Myometrial cell (primary cell): ENCODE measurements at places on chromosomes 2 and 18. TPM values are rescaled to one million over a fixed set of nuclear protein-coding genes. Genes with fewer than 3 reads are reported as not detected.

The LIMS3 gene
- total RNA-seq = 1.6 and 10.1 TPM in 2 replicates

The IL1F10 gene
- total RNA-seq = not detected in 2 replicates

The ACVR1C gene
- total RNA-seq = not detected in 2 replicates

The RIT2 gene
- not detected in 2 replicates for total RNA-seq

The ICOS gene
- total RNA-seq = not detected in 2 replicates

The FAM110C gene
- not detected in 2 replicates for total RNA-seq

The TLX2 gene
- total RNA-seq = not detected in 2 replicates

The IDH1 gene
- total RNA-seq = 211 and 239 TPM in 2 replicates

The SERPINB13 gene
- total RNA-seq = not detected in 2 replicates

The TRAK2 gene
- total RNA-seq = 37.8 and 40.1 TPM in 2 replicates

The IL36G gene
- not detected in 2 replicates for total RNA-seq

The MARCO gene
- total RNA-seq = not detected in 2 replicates

The IHH gene
- total RNA-seq = not detected in 2 replicates

The NT5C1B gene
- not detected in 2 replicates for total RNA-seq

The PSMD14 gene
- 110 and 133 TPM in 2 replicates for total RNA-seq

The GPR45 gene
- total RNA-seq = not detected in 2 replicates

The ZNF396 gene
- 0.89 TPM in 1 of 2 replicates, not detected in the other for total RNA-seq

The TFPI gene
- total RNA-seq = 158 and 165 TPM in 2 replicates

The ANKRD30B gene
- not detected in 2 replicates for total RNA-seq

The GTF2A1L gene
- 1.4 TPM in 1 of 2 replicates, not detected in the other for total RNA-seq

The NEMP2 gene
- total RNA-seq = 4.3 and 6.6 TPM in 2 replicates

The GYPC gene
- 71.8 and 93.1 TPM in 2 replicates for total RNA-seq

The RRM2 gene
- 95.7 and 98.9 TPM in 2 replicates for total RNA-seq

The CAPN13 gene
- not detected in 2 replicates for total RNA-seq

The SMYD1 gene
- not detected in 2 replicates for total RNA-seq

The RAMP1 gene
- 259 and 297 TPM in 2 replicates for total RNA-seq

The FAM168B gene
- total RNA-seq = 76.7 and 89.3 TPM in 2 replicates

The UCN gene
- total RNA-seq = not detected in 2 replicates

The LMAN1 gene
- total RNA-seq = 203 and 213 TPM in 2 replicates

The FRZB gene
- under 0.01 and 0.58 TPM in 2 replicates for total RNA-seq

The FAM228A gene
- total RNA-seq = under 0.01 TPM in 1 of 2 replicates, not detected in the other

The TCF7L1 gene
- total RNA-seq = 0.35 and 1.7 TPM in 2 replicates

The ICA1L gene
- total RNA-seq = 2.0 and 2.8 TPM in 2 replicates

The REG1A gene
- total RNA-seq = not detected in 2 replicates

The CLEC4F gene
- not detected in 2 replicates for total RNA-seq

The PNPT1 gene
- total RNA-seq = 10.7 and 20.4 TPM in 2 replicates

The VAMP8 gene
- not detected in 2 replicates for total RNA-seq

The INHBB gene
- not detected in 2 replicates for total RNA-seq

The PDE1A gene
- 7.4 and 11.2 TPM in 2 replicates for total RNA-seq

The TDRD15 gene
- not detected in 2 replicates for total RNA-seq

The DSC2 gene
- total RNA-seq = not detected in 2 replicates

The CD8A gene
- total RNA-seq = not detected in 2 replicates
